Astrocyte of the cerebellum (primary cell): ENCODE measurements at places on chromosomes 4 and X.

- DNase-seq: no peak
These were observed 30.7 kb upstream of the SPON2 start for GRCh38 chr4:1203026-1203616.

DNA sequence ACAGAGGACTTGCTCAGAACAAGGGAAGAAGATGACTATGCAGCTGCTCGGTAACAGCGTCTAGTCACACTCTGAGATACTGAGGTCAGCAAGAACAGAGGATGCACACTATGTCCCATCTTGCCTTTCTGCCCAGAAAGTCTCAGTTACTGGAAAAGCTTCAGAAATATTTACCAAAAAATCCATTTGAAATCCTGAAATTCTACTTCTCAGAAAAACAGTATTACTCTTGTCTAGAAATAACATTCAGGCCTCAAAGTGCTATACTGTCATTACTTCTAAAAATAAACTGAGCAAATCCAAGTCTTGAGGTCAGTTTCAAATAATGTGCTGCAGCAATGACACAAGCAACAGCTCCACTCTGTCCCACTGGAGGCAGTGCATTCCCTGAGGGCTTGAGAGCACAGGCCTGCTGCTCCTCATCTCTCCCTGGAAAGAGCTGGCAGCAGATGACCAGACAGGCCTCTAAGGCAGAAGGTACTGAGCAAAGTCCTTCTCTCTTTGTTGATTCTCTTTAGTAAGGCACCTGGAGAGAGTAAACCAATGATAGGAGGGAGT is 76.9 kb downstream of the CAMK2D start:
- no peak for DNase-seq

DNA sequence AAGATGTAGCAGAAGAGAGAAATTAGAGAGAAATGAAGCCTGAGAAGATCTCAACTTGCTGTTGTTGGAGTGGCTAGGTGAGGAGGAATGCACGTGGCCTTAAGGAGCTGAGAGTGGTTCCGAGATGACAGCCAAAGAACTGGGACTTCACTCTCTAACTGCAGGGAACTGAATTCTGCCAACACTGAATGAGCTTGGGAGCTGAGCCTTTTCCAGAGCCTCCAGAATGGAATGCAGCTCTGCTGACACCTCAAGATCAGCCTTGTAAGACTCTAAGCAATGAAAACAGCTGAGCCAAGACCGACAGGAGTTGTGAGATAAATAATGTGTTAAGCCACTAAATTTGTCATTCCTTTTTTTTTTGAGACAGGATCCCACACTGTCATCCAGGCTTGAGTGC is 73.0 kb downstream of the TLL1 start:
- no peak for DNase-seq

DNA sequence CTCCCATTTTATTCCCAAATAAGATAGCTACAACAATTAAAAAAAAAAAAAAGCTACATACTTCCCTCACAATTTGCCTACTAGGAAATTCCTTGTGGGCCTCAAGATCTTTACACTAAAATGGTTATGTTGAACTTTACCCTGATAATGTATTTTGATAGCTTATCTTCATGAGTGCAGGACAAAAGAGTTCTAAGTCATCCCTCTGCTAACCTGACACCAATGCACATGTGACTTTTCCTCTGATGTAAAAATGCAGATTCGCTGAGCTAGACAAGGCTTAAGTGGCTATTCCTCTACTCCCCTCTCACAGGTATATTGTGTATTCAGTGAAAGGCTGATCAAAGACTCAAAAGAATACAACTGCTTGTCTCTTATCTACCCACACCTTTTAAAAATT is 22.5 kb downstream of the ELF2 start:
- DNase-seq: no peak

- no peak for DNase-seq
These were observed 961.8 kb downstream of the SH3BGRL start for GRCh38 chrX:82163701-82164100.

DNA sequence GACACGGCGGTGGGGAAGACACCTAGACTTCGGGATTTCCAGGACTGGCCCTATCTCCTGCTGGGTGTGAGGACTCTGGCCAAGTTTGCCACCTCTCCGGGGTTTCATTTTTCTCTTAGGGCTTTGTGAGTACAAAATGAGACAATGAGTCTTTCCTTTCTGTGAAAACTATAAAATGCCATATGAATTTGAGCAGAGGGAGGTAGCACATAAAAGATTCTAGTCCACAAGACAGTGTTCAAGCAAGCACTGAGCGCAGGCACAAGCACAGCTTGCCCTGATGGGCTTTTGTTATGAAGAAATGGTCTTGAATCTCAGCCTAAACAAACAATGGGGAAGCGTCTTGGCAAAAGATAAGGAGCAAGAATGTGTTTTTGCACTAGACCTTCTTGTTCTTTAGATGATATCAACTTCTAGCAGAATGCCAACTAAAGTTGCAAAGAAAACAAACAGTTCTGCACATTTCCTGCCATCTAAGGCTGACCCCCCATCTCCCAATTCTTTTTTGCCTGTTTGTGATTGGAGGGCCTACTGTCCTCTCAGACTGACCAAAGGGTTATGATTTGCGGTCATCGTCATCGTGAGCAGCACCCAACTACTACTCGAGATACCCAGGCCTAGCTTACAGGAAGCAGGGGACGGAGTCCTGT is 73.0 kb upstream of the ZNF518B start:
- DNase-seq: peak; percentile 27

- no peak for DNase-seq
These were observed 2.7 kb upstream of the ADH7 start for GRCh38 chr4:99437723-99438404.

DNA sequence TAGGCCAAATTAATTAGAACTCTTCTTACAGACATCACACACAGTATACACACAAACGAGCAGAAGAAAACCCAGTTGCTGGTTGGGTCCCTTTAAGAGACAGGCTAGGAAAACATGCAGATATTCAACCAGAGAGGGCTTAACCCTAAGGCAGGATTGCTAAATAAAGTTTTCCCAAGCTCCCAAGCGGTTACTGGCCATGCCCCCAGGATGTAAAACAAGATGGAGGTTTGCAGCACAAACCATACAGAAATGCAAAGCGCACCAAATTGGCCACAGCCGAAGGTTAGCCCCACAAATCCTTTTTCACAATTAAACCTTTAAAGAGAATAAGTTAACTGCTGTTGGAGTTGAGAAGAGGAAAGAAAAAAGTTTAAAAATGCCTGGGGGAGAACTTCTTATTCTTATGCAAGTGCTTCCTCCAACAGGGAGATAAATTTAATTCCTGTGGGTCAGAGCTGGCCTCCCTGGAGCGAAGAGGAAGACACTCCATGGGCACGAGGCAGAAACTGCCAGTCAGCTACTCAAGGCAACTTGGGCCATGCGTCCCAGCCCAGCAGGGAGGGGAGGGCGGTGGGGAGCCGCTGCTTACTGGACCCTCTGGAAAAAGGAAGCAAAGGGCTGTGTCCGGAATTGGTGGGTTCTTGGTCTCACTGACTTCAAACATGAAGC is 167.6 kb upstream of the ARSJ start:
- no peak for DNase-seq

GRCh38 chr4:76601791-76602190 is 166.8 kb downstream of the SHROOM3 start:
- no peak for DNase-seq

GRCh38 chr4:78962597-78963115 is 23.4 kb upstream of the PAQR3 start:
- DNase-seq: no peak

- no peak for DNase-seq
These were observed 51.2 kb downstream of the LGI2 start for GRCh38 chr4:24979554-24979953.

DNA sequence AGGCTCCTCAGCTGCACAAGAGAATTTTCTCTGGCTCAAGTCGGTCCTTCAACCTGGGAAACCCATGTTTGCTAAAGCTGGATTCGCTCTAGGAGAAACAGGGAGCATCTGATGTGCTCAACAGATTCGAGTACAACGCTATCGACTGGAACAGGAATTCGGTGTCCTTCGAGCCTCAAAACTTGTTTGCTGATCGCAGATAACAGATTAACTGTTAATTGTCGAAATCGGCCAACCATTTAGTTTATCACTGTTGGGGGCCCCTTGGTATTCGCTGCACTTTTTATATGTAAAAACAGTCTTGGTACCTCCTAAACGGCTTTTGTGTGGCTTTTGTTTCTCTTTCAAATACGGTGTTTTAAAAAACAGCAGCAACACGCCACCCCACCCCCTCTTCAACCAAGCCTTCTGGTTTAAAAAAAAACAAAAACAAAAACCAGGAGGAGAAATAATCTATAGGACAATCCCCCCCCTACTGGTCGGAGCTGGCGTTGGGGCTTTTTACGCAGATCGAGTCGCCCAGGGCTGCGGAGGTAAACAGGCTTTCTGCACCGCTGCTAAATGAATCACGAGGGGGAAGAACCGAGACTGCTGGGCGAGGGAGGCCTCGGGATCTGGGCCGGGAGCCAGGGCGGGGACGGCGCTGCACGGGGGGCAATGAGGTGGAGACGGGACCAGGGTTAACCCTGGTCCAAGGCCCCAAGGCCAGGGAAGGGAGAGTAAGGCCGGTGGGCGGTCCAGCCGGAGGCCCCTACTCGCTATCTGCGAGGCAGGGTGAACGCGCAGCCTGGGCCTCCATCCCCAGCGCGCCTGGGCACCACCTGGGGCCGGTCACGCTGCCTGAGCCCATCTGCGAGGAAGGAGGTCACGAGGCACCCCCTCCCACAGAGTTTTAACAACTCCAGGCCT is 71.7 kb upstream of the BCOR start:
- DNase-seq: peak; percentile 45

DNA sequence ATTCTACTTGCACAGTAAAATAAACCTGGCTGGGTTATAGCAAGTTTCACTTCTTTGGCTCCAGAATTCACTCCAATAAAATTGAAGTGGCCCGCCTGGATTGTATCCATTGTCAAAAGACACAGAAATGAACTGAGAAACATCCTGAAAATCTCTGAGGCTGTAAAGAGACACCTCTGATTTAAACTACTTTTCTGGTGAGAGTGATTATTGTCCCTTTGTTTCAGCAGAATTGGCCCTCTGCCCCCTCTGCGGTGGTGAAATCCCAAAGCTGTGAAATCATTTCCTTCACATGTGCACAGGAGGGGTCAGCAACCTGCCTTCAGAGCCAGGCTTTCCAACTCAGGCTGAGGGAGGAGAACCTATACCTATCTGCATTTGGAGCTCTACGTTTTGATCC is 23.0 kb downstream of the GAB3 start:
- DNase-seq: no peak

GRCh38 chrX:30504309-30504708 is 73.3 kb downstream of the TASL start:
- peak; percentile 36 for DNase-seq

DNA sequence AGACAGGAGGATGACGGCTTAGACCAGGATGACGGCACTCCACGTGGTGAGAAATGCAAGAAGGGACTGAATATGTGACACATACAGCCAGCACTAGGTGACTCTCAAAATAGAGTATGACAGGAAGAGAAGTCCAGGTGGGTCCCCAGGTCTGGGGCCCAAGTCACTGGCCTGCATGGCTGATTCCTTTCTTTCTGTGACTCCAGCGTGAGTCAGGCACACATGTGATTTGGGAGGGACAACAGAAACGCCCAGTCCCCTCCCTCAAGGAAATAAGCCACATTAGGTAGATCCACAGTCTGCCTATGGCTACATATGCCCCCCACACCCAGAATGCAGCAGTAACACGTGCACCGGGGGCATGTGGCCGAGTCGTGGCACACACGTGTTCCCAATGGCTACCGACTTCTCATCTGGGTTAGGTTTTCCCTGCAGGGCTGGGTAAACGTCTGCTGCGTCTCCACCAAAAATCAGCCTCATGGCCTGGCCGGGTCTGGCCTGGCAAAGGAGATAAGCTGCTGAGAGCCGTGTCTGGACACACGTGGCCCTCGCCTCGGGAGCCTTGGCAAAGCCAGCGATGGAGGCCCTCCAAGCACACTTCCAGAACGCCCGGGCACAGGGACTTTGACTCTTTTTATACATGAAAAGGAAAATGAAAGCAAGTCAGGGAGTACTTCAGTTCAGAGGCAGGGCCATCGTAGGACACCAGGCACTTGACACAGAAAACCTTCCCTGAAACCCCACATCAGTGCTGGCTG is 19.3 kb downstream of the SEL1L3 start:
- no peak for DNase-seq

DNA sequence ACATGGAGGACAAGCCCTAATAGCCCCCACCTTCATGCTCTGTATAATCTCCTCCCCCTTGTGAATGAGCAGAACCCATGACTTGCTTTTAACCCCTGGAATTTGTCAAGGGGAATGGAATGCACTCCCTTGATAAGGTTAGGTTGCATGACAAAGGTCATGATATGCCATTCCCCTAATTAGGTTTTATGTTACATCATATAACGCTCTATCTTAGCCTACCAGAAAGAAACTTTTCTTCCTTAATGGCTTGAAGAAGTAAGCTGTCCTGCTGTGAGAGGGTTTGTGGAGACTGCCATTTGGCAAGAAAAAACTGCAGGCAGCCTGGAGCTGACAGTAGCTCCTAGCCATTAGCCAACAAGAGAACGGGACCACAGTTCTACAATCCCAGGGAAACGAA is 399.8 kb upstream of the MAD2L1 start:
- no peak for DNase-seq

GRCh38 chrX:136209016-136209738 is 42.0 kb downstream of the MAP7D3 start:
- peak; percentile 26 for DNase-seq

DNA sequence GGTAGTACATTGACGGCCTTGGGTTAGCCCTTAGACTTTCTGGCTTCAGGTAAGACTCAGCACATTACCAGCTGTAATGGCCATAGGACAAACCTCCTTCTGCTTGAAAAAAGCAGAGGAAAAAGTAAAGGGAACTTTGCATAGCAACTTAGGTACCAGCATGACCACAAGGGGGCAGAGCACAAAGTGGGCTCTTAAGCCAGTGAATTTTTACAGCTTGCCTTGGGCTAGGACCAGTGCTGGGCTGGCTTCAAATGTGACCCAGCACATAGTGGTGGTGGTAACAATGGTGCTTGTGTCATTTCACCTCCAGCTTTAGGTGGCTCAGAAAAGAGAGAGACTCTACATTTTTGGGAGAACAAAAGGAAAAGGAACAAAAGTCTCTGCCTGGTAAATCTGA is 66.1 kb downstream of the KLHL4 start:
- no peak for DNase-seq

GRCh38 chr4:158850371-158850770 is 81.5 kb downstream of the FNIP2 start:
- no peak for DNase-seq

DNA sequence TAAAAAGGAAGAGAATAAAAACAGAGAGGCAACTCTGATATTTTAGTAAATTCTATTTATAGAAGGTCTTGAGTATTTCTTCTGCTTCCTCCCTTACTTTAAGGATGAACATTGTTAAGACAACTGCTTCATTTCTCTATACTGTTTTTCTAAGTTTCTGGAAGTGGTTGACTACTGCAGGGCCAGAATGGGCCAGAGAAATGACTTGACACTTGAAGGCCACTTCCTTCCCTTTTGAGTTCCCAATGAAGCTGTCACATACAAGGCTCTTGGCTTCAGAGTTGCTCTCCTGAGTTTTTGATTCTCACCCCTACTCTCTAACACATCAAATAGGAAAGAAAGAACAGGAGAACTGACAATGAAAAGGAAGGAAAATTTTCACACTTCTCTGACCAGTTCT is 37.6 kb downstream of the PKD2 start:
- DNase-seq: no peak
